Effector memory CD8-positive, alpha-beta T cell (primary cell): ENCODE measurements at places on chromosomes 6 and 20.

GRCh38 chr6:169558378-169558773 lies 143.5 kb downstream of the WDR27 start:
- no peak for DNase-seq

GRCh38 chr6:10583509-10583901 lies 62.4 kb downstream of the GCNT2 start:
- DNase-seq, result no peak

GRCh38 chr6:4472222-4472621 lies 304.0 kb upstream of the CDYL start:
- no peak for DNase-seq

DNA sequence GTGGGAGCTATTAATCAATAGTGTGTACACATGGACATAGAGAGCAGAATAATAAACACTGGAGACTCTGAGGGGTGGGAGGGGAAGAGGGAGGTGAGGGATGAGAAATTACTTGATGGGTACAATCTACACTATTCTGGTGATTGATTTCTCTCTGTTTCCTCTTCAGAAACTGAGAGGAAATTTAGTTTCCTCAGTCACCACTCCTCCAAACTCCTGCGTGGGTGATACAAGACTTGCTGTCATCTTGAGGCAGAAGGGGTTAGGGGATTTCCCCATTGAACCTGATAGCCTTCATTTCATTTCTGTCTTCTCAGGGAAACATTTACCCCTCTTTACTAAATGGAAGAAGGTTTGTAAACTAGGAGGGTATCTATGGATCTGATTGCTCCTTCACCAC lies 84.3 kb upstream of the ESR1 start:
- no peak for DNase-seq
